ENCODE measurements at places on chromosomes 5 and 9. TPM values are rescaled to one million over a fixed set of nuclear protein-coding genes. Genes with fewer than 3 reads are reported as not detected.

GRCh38 chr5:173886150-173886549 lies 2.0 kb upstream of the CPEB4 start:
- no peak for DNase-seq
- H3K4me3 ChIP-seq: no peak overlapping the region
- H3K36me3 ChIP-seq: no peaks in the 10 kb centered on the region

DNA sequence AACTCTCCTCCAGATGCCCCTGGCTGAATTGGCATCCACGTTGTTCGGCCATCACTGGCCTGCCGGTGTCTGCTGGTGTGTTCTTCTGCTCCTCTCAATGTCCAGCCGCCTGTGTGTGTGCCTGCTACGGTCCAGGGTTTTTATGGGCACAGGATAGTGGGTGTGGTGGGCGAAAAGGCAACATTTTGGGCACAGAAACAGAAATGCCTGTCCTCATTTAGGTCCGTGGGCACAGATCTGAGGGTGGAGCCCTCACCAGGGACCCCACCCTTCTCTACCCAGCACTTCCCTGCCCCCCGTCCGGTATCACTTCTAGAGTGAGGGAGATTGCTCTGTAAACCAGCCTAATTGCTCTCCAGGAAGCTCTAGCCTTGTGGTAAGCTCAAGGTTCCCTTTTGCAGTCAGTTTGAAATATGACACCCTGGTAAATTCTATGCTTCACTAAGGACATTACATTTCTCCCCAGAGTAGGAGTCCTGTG lies 410.1 kb downstream of the MAT2B start:
- H3K36me3 ChIP-seq: no peaks in the 10 kb centered on the region
- peaks cover 15% of the 10 kb centered on the region for H3K4me1 ChIP-seq
- H3K27me3 ChIP-seq: no peaks in the 10 kb centered on the region
- peak; percentile 52 for DNase-seq
- H3K27ac ChIP-seq: peak overlapping the region; percentile 66

Gene GRXCR2
- total RNA-seq: not detected

Gene SH3GL2
- total RNA-seq: not detected

Gene C6
- 1.9 TPM for total RNA-seq

Gene C1QTNF3
- total RNA-seq: 7.5 TPM

Gene C9
- total RNA-seq: not detected

GRCh38 chr5:7659420-7659819 lies 191.5 kb downstream of the CFAP90 start:
- no peak overlapping the region for H3K4me3 ChIP-seq
- no peak overlapping the region for H3K27ac ChIP-seq
- H3K27me3 ChIP-seq: no peaks in the 10 kb centered on the region
- DNase-seq: no peak
- no peaks in the 10 kb centered on the region for H3K4me1 ChIP-seq

- H3K27me3 ChIP-seq: no peaks in the 10 kb centered on the region
- peaks cover 25% of the 10 kb centered on the region for H3K4me1 ChIP-seq
- no peaks in the 10 kb centered on the region for H3K36me3 ChIP-seq
- peak overlapping the region; percentile 53 for H3K27ac ChIP-seq
- peak; percentile 7 for DNase-seq
Observed at GRCh38 chr9:93198838-93199625, 15.1 kb downstream of the WNK2 start.

DNA sequence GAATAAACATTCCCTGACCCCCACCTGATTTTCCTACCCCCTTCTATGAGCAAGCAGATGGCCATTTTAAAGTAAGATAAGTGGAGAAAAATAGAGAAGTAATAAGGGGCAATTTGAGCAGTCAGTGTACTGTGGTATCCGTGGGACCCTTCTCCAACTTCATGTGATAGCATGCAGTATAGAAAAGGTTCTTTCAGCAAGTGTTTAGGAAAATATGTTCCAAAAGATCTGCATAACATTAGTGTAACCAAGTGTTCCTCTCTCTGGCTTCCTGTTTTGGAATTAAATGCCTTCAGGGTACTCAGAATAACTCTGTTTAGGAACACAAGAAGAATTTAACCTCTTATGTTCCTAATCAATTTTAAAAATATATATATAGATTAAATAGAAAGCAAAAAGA lies 134.9 kb downstream of the ATG10 start:
- no peak for DNase-seq
- H3K4me3 ChIP-seq: no peak overlapping the region

DNA sequence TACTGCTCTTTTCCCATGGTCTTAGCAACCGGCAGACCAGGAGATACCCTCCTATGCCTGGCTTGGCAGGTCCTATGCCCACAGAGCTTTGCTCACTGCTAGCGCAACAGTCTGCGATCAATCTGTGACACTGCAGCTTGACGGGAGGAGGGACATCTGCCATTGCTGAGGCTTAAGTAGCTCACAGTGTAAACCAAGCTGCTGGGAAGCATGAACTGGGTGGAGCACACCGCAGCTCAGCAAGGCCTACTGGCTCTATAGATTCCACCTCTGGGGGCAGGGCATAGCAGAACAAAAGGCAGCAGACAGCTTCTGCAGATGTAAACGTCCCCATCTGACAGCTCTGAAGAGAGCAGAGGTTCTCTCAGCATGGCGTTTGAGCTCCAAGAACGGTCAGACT lies 40.4 kb downstream of the MCTP1 start:
- no peak overlapping the region for H3K4me3 ChIP-seq
- no peak for DNase-seq
- H3K36me3 ChIP-seq: no peaks in the 10 kb centered on the region
- H3K4me1 ChIP-seq: no peaks in the 10 kb centered on the region

Data from transverse colon (tissue), 4 donors.